ENCODE measurements at places on chromosomes 3 and 15. TPM values are rescaled to one million over a fixed set of nuclear protein-coding genes. Genes with fewer than 3 reads are reported as not detected.

The ZBTB47 gene
- 24.0 TPM for total RNA-seq

The HEG1 gene
- 32.6 TPM for total RNA-seq

The ACAP2 gene
- 96.1 TPM for total RNA-seq

The KLHL40 gene
- total RNA-seq: not detected

The KIF23 gene
- 28.4 TPM for total RNA-seq

The MYNN gene
- 28.3 TPM for total RNA-seq

The KAT2B gene
- 7.1 TPM for total RNA-seq

The IGSF10 gene
- total RNA-seq: 0.33 TPM

The GRK7 gene
- total RNA-seq: under 0.01 TPM

The GAP43 gene
- total RNA-seq: 0.50 TPM

The LDHAL6B gene
- not detected for total RNA-seq

The ZKSCAN7 gene
- 7.4 TPM for total RNA-seq

The CPNE4 gene
- not detected for total RNA-seq

The LOXL1 gene
- 64.3 TPM for total RNA-seq

The BTLA gene
- not detected for total RNA-seq

The TF gene
- under 0.01 TPM for total RNA-seq

The RTP1 gene
- not detected for total RNA-seq

The SAMD7 gene
- total RNA-seq: not detected

The EEF1AKMT4 gene
- 1.6 TPM for total RNA-seq

The ISL2 gene
- total RNA-seq: 0.12 TPM

The GPR27 gene
- total RNA-seq: 0.12 TPM

The ESYT3 gene
- 6.5 TPM for total RNA-seq

The UBE2Q2 gene
- total RNA-seq: 56.0 TPM

The FBXW12 gene
- not detected for total RNA-seq

The GOLGA6A gene
- not detected for total RNA-seq

The C3orf20 gene
- total RNA-seq: not detected

The TERC gene
- 759 TPM for total RNA-seq

The CELF6 gene
- total RNA-seq: 0.37 TPM

The CATSPER2 gene
- 2.1 TPM for total RNA-seq

The MASP1 gene
- total RNA-seq: 56.8 TPM

The SNTN gene
- total RNA-seq: not detected

The CPLX3 gene
- total RNA-seq: not detected

The TMEM158 gene
- total RNA-seq: 375 TPM

The GNAT1 gene
- total RNA-seq: not detected

The C3orf85 gene
- total RNA-seq: not detected

The MAP2K5 gene
- 5.1 TPM for total RNA-seq

The EHHADH gene
- total RNA-seq: 5.6 TPM

The LRRK1 gene
- total RNA-seq: 10.6 TPM

The FGF12 gene
- total RNA-seq: 0.22 TPM

The ALPK3 gene
- 0.11 TPM for total RNA-seq

The WDR49 gene
- total RNA-seq: under 0.01 TPM

The PXYLP1 gene
- 5.1 TPM for total RNA-seq

The RTP4 gene
- total RNA-seq: 1.4 TPM

All from uterine smooth muscle cell (primary cell).